ENCODE measurements at places on chromosomes 2 and 18. TPM values are rescaled to one million over a fixed set of nuclear protein-coding genes. Genes with fewer than 3 reads are reported as not detected.

GRCh38 chr2:84832772-84833461, 48.0 kb downstream of the TRABD2A start:
- no peak for DNase-seq

DNA sequence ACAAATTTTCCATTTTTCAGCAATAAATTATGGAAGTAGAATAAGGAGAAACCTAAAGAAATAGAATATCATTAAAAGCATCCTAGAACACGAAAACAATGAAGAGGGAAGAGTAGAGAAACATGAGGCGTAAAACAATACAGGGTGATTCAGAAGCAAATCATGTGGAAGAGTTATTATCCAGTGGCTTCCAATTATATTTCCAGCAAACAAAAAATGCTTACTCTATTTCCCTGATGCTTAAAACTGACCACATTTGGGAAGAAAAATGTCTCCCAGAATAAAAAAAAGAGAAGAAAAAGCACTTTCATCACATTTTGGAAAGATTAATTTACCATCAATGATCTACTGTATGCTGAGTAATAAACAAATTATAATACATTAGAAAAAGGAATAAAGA, 192.6 kb downstream of the CD226 start:
- no peak for DNase-seq

DNA sequence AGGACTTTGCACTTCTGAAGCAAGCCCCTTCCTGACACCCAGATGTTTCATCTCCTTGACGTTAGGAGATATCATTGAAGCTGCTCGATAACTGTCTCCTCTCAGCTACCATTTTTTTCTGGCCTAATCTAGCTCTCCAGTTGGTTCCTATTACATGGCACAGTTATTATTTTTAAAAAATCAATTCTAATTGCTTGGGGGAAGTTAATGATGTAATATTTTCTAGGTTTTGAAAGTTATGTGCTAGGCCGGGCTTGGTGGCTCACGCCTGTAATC, 22.5 kb upstream of the RAB31 start:
- no peak for DNase-seq

GRCh38 chr2:69178756-69179155, 165.8 kb downstream of the ANTXR1 start:
- DNase-seq = no peak

DNA sequence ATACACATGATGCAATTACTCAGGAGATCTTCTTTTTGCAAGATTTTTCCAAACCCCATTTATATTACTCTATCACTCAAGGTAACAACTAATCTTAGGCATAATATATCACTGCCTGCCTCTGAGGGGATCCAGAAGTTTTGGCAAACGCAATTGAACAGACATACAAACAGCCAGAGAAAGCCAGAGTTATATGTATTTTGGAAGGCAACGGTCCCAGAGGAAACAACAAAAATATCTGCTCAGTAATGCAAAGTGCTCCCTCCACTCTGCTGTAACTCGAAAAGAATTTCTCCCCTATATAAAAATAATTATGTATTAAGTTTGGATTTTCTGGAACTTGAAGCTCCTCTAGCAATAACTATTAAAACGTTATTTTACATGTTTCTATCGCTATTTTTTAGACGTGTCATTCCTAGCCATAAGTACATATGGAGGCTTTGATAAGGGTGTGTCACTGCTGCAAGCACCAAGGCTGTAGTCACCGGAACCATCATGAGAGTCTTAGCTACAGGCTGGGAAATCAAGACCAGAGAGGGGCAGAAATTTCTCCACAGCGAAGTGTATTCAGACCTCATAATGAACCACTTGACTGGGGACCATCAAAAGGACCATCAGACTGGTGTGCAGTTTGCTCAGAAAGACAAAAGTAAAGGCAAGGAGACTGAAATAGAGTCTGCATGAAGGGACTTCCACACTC, 3.7 kb upstream of the GKN1 start:
- DNase-seq = no peak

CAVIN2 gene
- not detected for total RNA-seq

LCT gene
- total RNA-seq = 0.11 TPM
